K562 (cell line): ENCODE measurements at places on chromosomes 12 and 14. TPM values are rescaled to one million over a fixed set of nuclear protein-coding genes. Genes with fewer than 3 reads are reported as not detected.

MYO1H gene
- not detected in 2 replicates for total RNA-seq

OTOGL gene
- 0.02 TPM in 1 of 2 replicates, not detected in the other for total RNA-seq

GRIP1 gene
- total RNA-seq = 0.75 and 1.1 TPM in 2 replicates

DNA sequence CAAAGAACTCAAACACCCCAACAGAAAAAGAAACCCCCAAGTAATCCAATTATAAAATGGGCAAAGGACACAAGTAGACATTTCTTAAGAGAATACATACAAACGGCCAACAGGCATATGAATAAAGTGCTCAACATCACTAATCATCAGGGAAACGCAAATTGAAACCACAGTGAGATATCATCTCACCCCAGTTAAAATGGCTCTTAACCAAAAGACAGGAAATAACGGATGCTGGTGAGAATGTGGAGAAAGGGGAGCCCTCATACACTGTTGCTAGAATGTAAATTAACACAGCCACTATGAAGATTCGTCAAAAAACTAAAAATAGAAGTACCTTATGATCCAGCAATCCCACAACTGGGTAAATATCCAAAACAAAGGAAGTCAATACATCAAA is 52.4 kb downstream of the CLMN start:
- DNase-seq = no peak

DNA sequence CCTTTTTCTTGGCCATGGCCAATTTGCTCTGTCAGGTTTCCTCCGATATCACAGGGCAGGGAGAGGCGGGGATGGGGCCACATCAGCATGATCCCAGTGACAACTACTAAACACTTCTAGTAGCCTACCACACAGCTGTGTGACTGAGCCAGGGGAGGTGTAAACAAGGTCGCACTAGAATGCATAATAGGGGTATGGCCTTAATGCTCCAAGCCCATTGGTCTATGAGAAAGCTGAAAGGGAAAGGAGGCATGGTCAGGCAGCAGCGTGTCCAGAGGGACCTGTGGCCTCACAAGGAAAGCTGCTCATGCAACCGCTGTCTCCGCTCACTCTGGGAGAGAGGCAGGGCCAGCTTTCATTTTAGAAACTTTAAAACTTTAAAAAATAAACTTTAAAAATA is 27.5 kb upstream of the ACTR6 start:
- no peak for DNase-seq

DNA sequence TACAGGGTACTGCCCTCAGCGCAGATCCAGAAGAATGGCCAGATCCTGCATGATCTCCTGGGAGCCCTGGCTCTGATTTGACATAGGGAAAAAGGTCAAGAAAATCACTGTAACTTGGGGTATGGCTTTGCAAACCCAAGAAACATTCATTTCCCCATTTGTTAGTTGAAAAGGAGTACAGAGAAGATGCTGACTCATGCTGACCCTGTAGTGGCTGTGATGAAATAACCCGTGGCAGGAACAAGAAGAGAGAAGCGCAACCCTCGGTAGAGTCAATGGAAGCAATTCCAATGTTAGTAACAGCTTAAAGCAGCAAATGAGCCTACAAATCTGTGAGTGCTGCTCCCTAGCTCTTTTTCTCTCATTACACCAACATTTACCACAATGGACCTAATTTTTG is 281.6 kb upstream of the NPAS3 start:
- DNase-seq = peak; percentile 9

DNA sequence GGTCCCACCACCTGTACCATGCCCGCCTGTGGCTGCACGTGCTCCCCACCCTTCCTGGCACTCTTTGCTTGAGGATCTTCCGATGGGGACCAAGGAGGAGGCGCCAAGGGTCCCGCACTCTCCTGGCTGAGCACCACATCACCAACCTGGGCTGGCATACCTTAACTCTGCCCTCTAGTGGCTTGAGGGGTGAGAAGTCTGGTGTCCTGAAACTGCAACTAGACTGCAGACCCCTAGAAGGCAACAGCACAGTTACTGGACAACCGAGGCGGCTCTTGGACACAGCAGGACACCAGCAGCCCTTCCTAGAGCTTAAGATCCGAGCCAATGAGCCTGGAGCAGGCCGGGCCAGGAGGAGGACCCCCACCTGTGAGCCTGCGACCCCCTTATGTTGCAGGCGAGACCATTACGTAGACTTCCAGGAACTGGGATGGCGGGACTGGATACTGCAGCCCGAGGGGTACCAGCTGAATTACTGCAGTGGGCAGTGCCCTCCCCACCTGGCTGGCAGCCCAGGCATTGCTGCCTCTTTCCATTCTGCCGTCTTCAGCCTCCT is 1.1 kb downstream of the INHBE start:
- DNase-seq = no peak

DNA sequence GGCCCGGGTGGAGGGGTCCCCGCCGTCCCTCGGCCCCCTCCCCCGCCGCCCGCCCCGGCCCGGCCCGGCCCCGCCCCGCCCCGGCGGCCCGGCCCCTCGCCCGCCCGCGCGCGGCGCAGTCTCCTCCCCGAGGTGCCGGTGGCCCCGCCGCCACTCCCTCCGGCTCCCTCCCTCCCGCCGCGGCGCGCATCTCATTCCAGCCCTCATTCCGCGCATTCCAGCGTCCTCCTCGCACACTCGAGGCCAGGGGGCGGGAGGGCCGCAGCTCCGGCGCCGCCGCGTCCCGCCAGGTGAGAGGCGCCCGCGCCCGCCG is at the start of gene TEAD4:
TSS of gene TEAD4 (plus strand) at position 206 of the 313 bp plus-strand sequence.
- peak; percentile 85 for DNase-seq

DNA sequence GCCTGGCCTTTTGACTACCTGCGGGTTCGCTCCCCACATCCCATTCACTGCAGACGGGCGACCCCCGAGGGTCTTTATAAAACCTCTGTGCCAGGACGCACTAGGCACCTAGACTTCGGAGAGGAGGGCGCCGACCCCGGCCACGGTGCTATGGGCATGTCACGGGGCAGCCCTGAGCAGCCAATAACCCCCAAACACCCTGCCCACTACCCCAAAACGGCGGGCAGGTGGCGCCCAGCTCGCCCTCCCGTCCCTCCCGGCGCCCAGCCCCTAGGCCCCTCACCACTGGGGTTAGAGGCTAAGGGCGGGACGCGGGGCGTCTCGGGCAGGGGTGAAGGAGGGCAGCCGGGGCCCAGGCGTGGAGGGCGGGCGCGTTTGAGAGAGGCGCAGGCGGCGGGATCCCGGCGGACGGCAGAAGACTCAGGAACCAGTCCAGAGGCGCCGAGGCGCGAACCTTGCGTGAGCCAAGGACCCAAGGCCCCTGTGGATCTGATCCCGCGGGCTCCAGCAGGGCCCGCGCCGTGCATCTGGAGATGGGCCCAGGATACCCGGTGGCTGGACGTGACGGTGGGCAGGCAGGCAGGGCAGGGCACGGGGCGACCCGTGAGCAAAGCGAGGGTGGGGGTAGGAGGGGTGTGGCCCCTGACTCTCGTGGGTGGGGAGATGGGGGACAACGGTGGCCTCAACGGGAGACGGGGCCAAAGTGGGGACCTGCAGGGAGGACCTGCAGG is 11.1 kb downstream of the KRT85 start:
- no peak for DNase-seq

DNA sequence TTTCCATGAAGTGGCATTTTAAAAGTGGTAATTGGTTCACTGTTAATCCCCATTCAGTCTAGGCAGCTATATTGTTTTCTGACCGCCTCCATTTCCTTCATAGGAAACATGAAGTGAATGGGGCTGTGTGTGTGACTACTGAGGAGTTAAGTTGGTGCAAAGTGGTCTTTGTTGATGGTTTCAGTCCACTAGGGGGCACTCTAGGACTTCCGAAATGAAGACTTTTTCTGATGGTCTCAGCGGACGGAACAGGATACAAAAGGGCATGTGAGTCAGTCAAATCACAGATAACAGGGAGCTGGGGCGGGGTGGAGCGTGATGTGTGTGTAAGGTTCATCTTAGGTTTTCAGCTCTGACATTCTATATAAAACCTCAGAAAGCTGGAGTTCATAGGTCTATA is 240.1 kb upstream of the OR4E1 start:
- peak; percentile 78 for DNase-seq

DNA sequence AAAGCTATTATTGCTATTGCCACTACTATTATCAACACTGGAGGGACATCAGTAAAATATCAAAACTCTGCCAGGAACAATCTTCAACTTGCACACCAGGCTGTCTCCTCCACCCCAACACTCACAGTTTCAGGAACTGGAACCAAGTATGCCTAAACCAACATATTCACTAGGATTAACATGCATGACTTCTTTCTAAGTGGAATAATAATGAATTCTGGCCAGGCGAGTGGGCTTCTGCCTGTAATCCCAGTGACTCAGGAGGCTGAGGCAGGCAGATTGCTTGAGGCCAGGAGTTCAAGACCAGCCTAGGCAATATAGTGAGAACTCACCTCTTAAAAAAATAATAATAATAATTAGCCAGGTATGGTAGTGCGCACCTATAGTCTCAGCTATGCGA is 58.1 kb downstream of the TBX5 start:
- DNase-seq = no peak

- no peak for DNase-seq
These were observed 24.8 kb upstream of the ZFP36L1 start for GRCh38 chr14:68817506-68818212.
